Femur (tissue), 1 donor: ENCODE measurements at places on chromosomes 5 and 9.

DNA sequence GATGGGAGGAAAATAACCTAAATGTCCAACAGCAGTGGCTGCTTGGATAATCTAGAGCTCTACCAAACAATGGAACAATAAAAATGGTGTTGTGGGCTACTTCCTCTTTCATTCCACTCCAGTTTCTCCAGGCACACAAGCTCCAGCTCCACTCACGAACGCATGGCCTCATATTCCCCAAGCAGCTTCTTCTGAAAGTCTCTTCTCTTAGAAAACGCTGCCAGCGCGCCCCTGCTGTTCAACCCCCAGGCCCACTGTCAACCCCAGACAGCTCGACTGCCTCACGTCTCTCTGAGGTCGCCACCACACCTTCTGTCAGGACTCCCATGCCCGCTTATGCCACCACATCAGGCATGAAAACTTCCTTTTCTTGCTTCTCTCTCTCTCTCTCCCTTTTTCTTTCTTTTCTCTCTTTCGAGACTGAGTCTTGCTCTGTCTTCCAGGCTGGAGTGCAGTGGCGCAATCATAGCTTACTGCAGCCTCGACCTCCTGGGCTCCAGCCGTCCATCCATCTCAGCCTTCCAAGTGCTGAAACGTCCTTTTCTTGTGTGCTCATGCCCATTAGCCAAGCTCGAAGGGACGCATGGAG, 16.2 kb downstream of the OR2V2 start:
- DNase-seq = no peak

- DNase-seq = no peak
These were observed 1.2 kb downstream of the SPRY4 start for GRCh38 chr5:142323480-142324135.

- DNase-seq = no peak
These were observed 10.3 kb downstream of the RUSC2 start for GRCh38 chr9:35500130-35500748.

- DNase-seq = no peak
These were observed 86.2 kb downstream of the TTC39B start for GRCh38 chr9:15220658-15221318.

DNA sequence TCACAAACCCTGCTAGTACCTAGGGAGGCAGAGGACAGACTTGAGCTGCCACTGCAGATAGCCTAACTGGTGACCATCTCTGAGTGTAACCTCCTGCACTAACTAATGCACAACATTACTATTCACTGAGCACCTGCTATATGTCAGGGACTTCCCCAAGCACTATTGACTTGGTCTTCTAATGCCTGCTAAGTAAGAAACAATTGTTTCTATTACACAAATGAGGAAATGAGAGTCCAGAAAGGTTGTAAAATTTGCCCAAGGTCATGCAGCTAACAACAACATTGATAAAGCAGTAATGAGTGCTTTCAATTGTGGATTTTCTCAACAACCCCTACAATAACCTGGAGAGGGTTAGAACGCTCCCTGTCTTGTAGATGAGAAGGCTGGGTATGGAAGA, 183.7 kb downstream of the ZNF462 start:
- DNase-seq = no peak

GRCh38 chr9:91839926-91840465, 110.0 kb downstream of the ROR2 start:
- DNase-seq = no peak

DNA sequence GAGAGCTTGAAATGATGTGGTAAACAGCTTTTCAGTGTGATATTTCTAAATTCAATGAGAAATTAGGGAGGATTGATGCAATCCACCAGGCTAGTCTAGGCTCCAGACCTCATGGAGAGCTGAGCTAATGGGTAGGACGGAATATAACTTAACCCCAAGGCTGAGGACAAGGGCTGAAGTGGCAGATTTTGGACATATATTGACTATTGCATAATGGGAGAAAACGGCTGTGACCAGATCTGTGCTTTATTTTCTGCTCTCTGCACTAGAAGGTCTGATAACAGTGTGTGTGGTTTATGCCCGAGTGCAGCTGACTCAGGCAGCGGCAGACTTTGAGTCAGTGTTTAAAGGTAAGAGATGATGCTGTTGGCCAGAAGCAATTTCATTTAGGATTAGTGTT, 70.6 kb downstream of the ACTBL2 start:
- no peak for DNase-seq

- DNase-seq = no peak
These were observed 108.0 kb upstream of the DPYSL3 start for GRCh38 chr5:147617711-147618350.

DNA sequence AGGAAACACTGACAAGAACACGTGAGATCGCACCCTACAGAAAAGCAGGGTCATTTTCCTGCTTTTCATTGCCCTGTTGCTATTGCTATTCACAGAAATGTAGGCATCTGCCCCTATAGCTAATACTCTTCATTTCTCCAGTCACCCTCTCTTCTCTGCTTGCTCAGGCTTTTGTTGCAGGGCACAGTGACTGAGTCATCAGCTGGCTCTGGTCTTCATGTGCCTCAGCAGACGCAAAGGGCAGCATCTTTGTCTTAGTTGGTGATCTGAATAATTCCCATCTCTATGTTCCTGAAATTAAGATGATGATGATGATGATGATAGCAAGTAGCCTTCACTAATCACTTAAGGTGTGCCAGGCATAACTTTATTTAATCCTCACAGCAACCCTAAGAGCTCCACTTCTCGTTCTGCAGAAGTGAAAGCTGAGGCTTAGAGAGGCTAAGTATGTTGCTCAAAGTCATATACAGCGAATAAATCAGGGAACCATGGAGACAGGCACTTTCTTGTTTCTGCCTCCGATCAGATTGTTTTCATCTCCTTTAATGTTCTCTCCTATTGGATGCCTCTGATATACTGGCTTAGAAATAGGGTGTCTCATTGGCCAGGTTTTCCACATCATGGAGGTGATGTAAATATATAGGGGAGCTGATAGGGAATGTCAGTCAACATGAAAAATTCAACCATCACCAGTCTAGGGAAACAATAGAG, 133.0 kb upstream of the STK32A start:
- no peak for DNase-seq

DNA sequence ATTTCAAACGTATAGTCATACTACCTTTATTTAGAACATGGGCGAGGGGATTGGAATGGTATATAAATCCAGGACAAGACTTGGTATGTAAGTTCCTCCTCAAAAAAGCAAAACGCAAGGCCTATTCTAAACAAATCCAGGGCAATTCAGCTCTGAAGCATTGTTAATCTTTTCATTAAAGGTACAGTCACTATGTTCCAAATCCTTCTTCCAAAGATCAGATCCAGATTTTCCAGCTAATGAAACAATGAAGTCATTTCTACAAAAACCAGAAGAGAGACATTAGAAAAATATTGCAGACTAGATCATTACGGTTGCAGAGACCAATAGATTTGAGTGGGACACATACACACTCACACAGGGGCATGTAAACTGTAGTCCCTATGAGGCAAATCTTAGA, 116.1 kb upstream of the BNC2 start:
- no peak for DNase-seq

DNA sequence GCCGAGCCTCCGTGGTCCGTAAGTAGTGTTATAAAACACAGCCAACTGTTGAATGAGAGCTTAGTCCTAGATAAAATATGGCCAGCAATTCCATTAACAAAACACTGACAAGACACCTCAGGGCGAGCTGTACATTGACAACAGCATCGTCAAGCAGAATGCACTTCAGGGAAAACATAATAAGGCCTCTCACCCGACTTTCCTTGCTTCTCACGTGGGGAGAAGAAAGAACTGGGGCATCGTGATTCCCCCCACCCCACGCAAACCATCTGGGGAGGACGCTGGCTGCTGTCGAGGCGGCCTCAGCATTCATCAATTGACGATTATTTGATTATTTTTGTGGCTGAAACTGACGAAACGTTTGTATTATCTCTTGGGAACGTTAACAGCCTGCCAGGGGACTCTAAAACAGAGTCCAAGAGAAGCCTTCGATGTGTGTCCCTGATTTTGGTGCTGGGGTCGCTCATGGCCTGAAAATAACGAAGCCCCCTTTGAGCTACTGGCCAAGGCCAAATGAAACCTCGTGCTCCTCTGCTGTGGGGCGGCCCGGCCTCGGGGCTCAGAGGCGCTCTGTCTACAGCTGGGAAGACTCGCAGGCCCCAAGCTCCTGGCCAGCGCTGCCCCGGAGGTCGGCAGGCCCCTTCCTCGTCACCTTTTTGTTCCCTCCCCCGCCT, 464 bp downstream of the GDF9 start:
- DNase-seq = no peak

DNA sequence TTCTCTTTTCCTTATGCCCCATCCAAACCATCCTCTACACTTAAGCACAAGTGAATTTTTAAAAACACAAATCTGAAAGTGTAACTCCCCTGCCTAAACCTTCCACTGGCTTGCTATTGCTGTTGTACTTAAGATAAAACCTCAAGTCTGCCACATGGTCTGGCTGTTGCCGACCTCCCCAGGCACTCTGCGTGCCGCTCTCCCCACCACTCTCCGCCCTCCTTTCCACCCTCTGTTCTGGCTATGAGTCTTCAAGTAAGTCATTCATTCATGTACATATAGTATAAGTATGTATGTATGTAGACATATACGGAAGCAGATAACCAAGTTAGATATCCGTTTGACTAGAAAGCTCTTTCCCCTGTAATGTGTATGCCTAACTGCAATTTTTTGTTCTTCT, 94.7 kb upstream of the ANKRD55 start:
- no peak for DNase-seq

DNA sequence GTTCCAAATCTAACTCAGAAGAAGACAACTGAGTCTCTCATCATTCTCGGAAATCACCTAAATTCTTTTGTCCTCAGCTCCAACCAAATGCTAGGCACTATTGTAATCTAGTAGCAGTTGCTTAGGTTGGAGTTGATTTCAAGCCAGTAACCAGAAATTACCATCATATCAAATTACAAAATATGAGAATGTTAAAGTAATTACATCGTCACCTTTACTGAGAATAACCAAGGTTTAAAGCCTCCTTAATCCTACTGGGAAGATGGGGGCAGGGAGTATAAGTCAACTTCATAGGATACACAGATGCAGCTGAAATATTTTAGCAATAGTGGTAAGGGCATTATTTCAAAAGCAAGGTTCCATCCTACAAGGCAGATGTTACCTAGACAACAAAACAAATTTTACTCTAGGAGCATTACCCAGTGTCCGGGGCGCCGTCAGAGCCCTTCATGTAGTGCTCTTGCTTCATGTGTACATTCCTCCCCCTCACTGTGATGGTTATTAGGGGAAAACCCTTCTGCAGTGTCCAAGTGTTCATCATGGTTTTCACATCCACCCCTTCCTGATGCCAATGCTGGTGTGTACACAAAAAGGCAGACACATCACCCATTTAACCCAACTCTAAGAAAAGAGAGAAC, 19.5 kb downstream of the ERAP1 start:
- DNase-seq = no peak

- DNase-seq = no peak
These were observed 75.6 kb downstream of the DMRT2 start for GRCh38 chr9:1125741-1126140.

DNA sequence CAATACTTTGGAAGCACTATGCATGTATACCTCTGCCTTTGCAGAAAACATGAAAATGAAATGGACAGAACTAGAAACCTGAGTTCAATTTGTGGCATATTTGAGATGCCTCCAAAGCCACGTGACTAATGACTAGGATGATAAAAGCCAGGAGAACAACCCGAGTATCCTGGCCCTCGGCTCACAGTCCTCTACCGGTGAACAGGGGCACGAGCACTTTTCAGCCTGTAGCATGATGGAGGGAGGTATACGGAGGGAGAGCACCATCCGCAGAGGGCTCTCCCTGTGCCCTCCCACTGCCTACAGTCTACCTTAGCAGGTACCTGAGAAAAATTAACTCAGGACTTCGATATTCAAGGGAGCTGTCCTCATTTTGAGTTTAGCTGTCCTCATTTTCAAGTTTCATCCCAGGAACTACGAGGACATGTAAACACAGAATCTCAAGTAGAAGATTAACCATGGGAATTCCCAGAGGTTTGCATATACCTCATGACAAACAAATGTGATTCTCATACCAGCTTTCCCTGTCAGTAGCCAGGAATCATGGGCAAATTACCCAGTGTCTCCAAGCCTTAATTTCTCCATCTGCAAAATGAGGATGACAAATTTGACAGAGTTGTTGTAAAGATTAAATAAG, 249.3 kb downstream of the DNAH5 start:
- no peak for DNase-seq

GRCh38 chr5:10507575-10508096, 56.2 kb upstream of the ANKRD33B start:
- no peak for DNase-seq

- no peak for DNase-seq
These were observed 1.2 kb downstream of the MRPS30 start for GRCh38 chr5:44809956-44810420.

- no peak for DNase-seq
These were observed 118.9 kb upstream of the ELL2 start for GRCh38 chr5:96080557-96080956.

GRCh38 chr5:96823900-96824380, 16.2 kb upstream of the ERAP1 start:
- no peak for DNase-seq

DNA sequence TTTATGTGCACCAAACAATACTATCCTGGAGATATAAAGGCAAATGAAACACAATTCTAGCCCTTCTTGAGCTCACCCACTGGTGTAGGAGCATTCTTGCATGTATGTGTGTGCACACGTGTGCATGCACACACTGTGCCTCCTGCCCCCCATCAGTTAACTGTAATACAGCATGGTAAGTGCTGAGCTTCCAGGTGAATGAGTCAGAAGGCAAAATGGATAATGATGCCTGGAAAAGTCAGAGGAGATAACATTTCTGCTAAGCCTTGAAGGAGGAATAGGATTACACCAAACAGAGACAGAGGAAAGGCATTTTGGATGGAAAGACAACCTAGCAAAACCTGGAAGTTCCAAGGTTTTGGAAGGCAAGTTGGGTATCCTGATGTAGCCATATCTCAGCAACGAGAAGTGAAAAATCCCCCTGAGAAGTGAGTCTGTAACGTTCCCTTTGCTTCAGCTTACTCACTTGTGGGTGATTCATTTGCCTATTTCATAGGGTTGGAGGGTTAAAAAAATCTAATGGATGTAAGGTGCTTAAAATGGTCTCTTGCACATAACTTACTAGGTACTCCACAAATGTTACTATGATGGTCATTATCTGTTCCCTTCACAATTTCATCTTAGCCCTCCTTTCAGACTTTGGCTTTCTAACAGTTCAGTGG, 101.4 kb upstream of the STC2 start:
- DNase-seq = no peak
